NCI-H2081 treated with DMSO at 0.1 percent for 48 hours (cell line): ENCODE measurements at places on chromosomes 13 and 19.

DNA sequence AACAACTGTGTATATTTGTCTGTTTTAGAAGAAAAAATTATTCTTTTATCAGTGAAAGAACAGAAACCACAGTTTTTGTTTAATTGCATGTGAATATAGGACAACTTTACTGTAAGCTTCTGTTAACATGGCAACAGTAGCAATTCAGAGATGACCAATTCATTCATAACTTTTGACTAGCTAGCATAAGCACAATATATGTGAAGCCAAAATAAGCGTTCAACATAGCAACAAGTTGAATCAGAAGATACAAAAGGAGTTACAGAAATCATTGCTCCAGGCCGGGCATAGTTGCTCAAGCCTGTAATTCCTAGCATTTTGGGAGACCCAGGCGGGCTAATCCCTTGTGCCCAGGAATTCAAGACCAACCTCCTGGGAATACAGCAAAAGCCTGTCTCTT is 197.1 kb upstream of the GPC6 start:
- DNase-seq = no peak

DNA sequence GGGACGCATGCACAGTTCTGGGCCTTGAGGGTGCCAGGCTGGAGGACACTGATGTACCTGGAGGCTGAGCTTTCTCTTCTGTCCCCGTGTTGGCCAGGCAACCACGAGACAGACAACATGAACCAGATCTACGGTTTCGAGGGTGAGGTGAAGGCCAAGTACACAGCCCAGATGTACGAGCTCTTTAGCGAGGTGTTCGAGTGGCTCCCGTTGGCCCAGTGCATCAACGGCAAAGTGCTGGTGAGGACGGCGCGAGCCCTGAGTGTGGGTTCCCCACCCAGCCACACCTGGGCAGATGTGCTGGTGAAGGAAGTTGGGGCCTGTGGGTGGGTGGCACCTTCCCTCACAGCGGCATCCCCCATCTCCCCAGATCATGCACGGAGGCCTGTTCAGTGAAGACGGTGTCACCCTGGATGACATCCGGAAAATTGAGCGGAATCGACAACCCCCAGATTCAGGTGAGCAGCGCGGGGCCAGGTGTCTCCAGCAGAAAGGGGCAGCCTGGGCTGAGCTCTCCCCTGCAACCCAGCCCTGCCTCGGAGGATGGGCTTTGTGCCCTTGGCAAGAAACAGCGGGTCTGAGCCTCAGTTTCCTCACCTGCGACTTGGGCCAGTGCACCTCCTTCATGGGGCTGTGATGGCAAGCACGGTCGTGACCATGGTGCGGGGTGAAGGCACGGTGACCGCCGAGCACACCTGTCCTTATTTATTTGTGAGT is 26.2 kb downstream of the CCDC8 start:
- DNase-seq = no peak

GRCh38 chr13:113889467-113889866 is 25.6 kb upstream of the GAS6 start:
- DNase-seq = no peak

DNA sequence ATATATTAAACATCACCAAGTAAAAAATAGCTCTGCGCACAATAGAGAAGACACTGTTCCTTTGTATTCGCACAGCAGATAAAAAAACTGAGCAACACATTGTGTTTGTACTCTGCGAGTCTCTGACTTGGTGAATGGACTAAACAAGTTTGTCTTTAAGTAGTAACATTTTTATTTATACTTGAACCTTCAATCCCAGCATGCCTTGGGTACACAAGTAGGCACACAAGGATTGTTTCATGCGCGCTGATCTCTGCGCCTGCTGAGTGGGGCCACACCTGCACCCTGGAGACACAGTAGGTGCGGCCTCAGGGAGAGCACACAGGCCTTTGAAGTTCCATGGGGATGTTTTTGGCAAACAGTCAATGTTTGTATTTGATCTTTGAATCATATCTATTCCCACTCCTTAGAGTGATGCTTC is 318.9 kb downstream of the MYO16 start:
- no peak for DNase-seq

- DNase-seq = no peak
Measured at GRCh38 chr19:41352609-41353465, 885 bp downstream of the TGFB1 start.

DNA sequence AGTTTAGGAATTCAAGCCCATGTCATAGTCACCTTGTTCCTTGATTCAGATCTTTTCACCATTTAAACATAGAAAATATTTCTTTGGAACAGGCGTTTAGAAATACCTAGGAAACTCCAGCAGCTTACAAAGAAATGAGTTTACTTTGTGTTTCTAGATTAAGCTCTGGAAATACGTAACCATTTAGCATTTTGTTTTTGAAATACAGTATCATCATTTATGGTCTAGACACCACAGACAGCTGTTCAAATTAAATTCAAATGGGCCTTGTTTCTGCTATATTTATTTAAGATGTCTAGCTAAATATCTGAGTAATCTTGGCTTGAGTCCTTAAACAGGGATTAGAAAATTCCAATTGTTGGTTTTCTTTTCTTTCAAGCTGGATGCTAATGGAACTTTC is 228.5 kb downstream of the NDFIP2 start:
- no peak for DNase-seq

DNA sequence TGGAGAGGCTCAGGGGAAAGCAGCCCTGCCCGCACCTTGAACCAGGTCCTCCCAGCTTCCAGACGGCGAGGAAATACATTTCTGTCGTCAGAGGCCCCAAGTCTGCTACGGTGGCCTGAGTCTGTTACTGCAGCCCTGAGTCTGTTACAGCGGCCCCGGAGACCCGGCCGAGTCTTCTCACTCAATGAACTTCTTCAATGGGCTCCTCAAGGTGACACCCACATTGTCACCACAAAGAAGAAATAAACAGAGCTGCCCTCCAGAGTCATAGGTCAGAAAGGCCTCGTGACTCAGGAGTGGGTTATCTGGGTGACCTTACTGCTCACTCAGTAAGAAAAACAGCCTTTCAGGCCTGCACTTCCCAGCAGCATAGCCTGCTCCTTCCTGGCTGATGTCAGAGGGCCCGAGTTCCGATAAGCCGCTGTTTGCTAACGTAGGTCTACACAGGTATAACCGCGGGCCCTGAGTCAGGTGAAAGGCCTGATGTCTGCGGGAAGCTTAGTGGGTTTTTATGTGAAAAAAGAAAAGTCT is 66.9 kb upstream of the TM9SF2 start:
- DNase-seq = no peak

DNA sequence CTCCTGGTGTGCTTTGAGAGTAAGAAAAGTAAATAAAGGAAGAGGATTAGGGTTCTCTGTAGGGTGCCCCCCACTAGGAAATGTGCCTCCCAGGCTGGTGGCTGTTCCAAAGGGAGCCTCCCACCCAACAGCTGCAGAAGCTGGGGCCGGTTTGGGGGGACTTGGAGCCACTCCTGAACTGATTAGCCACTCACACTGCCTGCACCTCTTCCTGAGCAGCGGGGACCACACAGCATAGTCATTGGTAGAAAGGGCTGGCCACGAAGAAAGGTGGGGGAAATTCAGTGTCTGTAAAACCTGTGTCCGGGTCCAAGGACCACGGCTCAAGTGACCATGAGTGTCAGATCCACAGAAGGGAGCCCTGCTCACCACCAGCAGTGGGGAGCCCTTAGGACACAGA is 55.6 kb downstream of the SPACA7 start:
- no peak for DNase-seq

GRCh38 chr19:9847087-9847671 is 12.1 kb downstream of the PIN1 start:
- no peak for DNase-seq

- DNase-seq = no peak
Measured at GRCh38 chr13:65825039-65825438, 1405.1 kb downstream of the PCDH9 start.

DNA sequence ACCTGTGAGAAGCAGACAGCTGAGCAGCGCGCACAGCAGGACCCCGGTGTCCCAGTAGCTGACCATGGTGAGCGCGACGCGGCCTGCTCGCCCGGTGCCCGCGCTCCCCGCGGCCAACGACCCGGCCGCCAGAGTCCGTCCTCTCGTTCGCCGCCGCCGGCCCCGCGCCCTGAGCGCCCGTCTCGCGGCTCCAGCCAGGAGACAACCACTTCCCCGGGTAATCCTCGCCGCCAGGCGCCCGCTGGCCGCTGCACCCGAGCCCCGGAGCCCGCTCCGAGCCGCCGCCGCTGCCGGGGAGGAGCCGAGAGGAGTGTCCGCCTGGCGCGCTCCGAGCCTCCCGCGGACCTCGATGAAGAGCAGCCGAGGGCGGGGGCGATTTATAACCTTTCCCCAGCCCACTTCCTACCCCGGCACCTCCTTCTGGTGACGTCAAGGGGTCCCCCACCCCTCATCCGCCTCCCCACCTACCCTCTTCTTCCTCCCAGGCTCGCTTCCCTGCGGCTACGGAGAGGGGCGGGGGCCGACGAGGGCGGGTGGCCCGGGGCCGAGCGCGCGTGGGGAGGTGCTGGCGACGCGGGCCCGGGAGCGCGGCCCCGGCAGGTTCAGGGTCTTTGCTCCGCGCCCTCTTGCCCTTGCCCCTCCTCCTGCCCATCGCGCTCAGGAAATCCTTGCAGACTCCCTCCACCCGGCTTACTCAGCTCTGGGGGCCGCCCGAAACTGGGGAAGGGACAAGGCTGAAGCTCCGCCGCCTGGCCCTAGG is at the start of gene FLT1:
FLT1 (minus strand) TSS at position 351 of the 760 bp plus-strand sequence; CDS start at position 66, 285 bp downstream.
- DNase-seq = no peak

GRCh38 chr19:57632987-57633831 is at the start of gene ZNF211:
ZNF211 (plus strand) TSS chr19:57633168; CDS start chr19:57633347, 179 bp downstream.
- peak; percentile 23 for DNase-seq

DNA sequence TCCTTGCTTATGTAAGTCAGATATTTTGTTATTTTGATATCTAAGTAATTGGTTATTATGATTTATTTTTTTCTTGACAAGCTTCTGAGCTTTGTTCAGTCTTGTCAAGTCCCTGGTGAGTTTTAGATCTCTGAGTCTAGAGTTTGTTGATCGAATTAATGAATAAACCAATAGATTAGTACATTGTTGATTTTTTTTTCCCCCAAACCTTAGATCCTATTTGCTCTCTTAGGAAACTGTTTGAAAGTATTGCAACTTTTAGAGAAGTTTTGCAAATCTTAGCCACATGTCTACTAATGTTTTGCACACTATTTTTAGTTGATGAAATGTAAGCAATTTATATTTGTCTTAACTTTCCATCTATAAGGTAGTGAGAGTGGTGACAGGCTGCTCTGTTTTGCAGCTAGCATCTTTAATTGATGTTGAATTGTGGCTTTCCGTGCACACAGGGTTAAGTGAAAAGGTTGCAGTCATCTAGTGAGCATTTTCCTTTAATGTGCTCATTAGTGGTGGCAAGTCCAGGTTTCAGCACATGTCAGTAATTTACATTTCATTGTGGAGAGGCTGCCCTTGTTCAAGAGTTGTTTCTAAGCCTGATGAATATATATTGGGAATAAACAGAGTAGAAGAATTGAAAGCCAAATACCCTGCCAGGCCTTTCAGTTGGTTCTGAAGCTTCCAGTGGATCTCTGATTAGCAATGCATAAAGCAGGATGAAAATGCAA is 86.3 kb downstream of the PCCA start:
- no peak for DNase-seq

GRCh38 chr19:41868120-41868988 is 8.3 kb downstream of the RPS19 start:
- no peak for DNase-seq

DNA sequence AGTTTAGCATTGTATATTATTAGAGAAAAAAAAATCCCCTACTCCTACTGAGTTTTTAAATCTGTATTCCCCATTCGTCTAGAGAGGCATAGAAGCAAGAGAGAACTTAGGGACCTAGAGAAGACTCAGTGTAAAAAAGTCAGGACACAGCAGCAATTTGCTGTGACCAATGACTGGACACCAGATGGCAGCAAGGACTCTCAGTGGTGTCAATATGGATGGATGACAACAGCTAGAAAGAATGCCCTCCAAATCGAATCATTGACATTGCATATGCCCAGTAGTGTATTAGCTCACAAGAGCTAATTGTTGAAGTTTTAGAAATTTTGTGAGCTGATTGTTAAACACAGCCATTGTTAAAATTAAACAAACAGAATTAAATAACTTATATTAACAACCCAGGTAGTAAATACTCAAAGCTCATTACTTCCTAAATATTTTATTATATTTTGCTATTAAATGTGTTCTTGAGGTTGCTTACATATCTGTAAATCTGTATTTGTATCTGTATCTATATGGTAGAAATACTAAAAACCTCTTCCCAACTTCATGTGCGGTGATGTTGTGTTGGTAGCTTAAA is 43.9 kb downstream of the SIAH3 start:
- no peak for DNase-seq

DNA sequence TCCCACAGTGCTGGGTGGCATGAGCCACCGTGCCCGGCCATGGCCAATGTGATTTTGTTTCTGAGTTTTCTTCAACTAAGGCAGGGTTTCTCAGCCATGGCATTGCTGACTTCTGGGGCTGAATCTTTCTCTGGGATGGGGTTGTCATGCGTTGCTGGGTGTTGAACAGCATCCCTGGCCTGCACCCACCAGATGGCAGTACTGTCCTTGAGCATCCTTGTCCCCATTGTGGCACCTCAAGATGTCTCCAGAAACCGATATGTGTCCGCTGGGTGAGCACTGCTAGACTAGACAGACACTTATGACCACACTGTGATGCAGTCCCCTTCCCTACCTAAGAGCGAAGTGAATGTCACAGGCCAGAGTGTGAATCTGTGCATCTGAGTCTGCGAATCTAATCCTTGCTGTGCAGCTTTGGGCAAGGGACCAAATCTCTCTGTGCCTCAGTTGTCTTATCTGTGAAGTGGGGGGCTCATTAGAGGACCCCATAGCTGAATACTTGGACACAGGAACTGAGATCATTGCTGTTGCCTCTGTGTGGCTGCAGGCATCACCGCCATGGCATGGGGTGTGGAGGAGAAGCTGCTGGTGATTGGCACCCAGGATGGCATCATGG is 50.3 kb upstream of the SIN3B start:
- DNase-seq = no peak

- no peak for DNase-seq
Measured at GRCh38 chr19:33771384-33772101, 25.1 kb upstream of the KCTD15 start.

GRCh38 chr13:30443957-30444404 is 21.7 kb downstream of the UBE2L5 start:
- no peak for DNase-seq

GRCh38 chr19:51219307-51219706 is 5.6 kb upstream of the CD33 start:
- no peak for DNase-seq

DNA sequence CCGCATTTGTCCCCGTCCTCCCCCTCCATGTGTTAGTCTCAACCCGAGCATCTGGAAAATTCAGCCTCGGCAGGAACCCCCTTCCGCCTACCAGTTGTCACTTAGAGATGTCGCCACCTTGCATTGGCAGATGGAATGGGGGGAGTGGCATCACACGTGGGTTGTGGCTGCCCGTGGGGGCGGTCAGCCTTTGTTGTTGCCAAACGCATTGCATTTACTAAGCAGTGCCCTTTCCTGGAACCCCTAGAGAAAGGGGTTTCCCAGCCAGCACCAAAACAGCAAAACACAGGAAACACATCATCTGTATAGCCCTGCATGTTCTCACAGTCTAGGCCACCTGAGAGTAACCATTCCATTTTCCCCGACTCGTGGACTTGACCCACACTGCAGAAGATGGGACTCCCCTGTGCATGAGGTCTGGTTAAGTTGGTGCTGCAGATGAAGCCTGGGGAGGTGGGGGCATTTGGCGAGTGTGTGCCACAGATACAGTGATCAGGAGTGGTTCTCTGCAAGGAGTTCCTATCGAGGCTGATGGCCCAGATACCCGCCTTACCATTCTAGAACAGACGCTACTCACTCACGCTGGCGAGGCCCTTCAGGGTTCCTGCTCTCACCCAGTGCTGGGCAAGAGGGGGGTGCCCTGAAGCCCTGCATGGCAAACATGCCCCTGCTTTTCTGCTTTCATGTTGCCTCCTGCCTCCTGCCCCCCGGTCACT is 38.3 kb downstream of the TMED1 start:
- DNase-seq = no peak

GRCh38 chr19:14544977-14545715 is 15.8 kb downstream of the TECR start:
- DNase-seq = peak; percentile 67
